ENCODE measurements at places on chromosomes 6 and 20.

GRCh38 chr6:82551831-82552230, 188.2 kb downstream of the TPBG start:
- DNase-seq: no peak

- no peak for DNase-seq
Observed at GRCh38 chr20:23201658-23202057, 115.5 kb upstream of the CD93 start.

- DNase-seq: no peak
Observed at GRCh38 chr6:113110211-113110610, 746.9 kb upstream of the MARCKS start.

- no peak for DNase-seq
Observed at GRCh38 chr6:35275744-35276260, 16.3 kb downstream of the ZNF76 start.

DNA sequence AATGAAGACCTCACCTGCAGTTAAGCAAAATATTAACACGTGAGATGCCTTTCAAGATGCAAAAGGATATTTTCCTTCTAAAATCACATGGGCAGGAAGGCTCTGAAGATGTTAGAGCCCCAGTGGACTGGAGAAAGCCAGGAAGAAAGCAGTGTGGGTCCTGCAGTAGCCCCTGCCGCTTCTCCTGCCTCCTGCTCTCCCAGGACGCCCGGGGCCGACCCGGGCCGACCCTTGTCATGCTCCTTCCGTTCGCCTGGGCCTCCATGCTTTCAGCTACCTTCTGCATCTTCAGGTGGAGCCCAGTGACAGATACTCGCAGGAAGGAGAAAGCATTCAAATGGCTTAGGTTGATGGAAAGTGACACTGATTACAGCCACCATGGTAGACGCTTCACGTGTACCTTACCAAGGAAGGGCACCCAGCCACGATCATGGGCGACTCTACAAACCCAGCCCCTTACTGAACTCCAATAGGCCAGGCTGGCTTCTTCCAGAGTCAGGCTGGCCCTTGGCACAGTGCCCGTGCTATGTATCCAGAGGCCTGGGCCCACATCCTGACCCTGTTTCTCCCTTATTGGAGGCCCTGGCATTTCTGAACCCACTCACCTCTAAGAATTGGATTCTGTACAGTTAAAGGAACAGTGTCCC, 69.0 kb downstream of the TCP11 start:
- DNase-seq: no peak

DNA sequence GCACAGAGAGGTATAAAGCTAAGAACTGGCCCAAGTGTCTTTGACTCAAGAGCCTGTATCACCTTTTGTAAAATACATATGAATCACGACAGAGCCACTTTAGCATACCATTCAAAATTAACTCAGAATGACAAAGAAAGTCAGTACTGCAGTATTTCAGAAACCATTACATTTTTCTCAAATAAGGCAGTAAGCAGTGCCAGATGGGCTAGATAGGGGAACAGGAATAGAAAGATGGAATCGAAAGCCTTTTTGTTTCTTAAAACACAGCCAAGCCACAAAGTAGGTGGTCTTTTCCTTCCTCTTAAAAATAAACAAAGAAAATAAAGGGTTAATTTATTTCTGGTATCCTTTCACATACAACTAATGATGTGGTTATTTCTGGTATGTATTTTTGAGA, 10.3 kb downstream of the CLDN20 start:
- no peak for DNase-seq

DNA sequence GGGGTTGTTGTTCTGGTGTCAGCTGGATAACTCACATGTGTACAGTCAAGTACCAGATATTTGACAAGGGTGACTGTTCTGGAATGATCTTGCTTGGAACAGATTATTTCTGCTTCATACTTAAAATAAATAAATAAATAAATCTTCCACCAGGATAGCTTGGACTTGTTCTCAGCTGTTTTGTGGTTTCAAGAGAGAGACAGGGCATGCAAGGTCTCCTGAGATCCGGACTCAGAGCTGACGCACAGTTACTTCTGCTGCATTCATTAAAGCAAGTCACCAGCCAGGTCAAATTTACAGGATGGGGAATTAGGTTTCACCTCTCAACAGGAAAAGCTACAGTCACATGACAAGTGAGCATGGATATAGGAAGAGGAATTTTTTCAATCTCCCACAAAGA, 285.0 kb upstream of the SPTLC3 start:
- DNase-seq: no peak

GRCh38 chr6:81788748-81789147, 36.3 kb upstream of the TENT5A start:
- DNase-seq: no peak

- no peak for DNase-seq
Observed at GRCh38 chr20:32678948-32679347, 5.2 kb upstream of the C20orf203 start.
